ENCODE measurements at places on chromosomes 6 and 20. TPM values are rescaled to one million over a fixed set of nuclear protein-coding genes. Genes with fewer than 3 reads are reported as not detected.

The LST1 gene
- total RNA-seq = not detected

The CENPW gene
- 1.6 TPM for total RNA-seq

The BIRC7 gene
- total RNA-seq = not detected

The FAM110A gene
- total RNA-seq = 3.2 TPM

The MBOAT1 gene
- 20.3 TPM for total RNA-seq

- no peak for DNase-seq
These were observed 290.9 kb upstream of the TSHZ2 start for GRCh38 chr20:52681288-52681687.

DNA sequence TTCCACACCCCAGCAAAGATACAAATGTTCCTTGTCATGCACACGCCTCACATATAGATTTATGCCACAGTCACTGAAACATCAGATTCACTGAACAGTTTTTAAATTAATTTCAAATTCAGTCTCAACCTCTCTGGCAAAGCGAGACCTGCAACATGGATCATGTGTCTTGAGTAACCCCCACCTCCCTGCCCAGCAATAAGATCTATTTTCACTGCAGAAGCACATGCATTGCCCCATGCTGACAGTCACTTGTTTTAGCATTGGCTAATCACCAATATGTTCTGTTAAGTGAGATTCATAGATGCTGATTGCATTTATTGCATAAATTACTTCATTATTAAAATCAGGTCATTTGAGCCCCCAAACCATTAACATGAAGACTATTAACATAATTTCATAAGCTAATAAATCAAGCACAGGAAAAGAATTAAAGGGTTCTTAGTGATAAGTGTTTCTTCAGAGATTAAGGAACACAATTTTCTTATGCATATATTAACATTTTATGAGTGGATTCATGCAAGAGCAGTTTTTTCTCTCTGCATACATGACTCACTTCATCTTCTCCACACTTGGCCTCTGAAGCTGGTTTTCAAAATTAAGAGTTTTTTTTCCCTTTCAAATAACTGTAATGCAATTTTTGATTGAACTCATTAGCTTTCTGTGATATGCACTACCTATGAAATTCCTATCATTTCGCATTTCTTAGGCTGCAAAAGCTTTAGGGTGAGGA lies 173.2 kb upstream of the SOX4 start:
- peak; percentile 15 for DNase-seq

DNA sequence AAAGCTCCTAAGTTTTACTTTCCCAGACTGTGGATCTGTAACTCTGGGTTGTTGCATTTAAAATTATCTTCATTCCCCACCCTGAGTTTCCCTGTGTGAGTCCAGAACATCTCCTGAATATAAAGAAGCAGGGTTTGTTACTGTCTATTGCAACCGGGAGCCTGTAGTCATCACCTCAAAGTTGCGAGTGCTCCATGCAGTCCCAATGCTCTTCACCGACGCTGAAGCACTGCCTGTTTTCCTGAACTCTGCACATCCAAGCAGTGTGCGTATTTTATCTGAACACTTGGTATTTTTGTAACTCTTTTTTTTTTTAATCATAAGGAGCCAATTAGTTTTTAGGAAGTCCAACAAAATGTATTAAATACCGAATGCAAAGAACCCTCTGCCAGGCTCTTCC lies 907 bp upstream of the HLA-B start:
- no peak for DNase-seq

DNA sequence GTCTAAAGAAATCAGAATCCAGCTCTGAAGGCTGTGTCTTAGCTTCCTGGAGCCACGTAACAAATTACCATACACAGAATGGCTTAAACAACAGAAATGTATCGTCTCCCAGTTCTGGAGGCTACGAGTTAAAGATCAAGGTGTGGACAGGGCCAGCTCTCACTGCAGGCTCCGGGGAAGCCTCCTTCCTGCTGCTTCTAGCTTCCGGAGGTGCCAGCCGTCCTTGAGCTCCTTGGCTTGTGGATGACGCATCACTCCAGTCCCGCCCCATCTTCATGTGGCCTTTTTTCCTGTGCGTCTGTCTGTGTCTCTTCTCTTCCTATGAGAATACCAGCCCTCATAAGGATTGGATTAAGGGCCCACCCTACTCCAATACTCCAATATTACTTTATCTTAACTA lies 319.1 kb upstream of the QKI start:
- no peak for DNase-seq

DNA sequence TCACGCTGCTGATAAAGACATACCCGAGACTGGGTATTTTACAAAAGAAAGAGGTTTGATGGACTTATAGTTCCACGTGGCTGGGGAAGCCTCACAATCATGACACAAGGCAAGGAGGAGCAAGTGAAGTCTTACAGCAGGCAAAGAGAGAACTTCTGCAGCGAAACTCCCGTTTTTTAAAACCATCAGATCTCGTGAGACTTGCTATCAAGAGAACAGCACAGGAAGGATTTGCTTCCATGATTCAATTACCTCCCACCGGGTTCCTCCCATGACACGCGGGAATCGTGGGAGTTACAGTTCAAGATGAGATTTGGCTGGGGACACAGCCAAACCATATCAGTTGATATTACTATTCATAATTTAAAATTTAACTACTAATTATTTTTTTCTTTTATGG lies 157.3 kb upstream of the ATXN1 start:
- DNase-seq = no peak

GRCh38 chr6:139582956-139583355 lies 208.5 kb upstream of the CITED2 start:
- no peak for DNase-seq

DNA sequence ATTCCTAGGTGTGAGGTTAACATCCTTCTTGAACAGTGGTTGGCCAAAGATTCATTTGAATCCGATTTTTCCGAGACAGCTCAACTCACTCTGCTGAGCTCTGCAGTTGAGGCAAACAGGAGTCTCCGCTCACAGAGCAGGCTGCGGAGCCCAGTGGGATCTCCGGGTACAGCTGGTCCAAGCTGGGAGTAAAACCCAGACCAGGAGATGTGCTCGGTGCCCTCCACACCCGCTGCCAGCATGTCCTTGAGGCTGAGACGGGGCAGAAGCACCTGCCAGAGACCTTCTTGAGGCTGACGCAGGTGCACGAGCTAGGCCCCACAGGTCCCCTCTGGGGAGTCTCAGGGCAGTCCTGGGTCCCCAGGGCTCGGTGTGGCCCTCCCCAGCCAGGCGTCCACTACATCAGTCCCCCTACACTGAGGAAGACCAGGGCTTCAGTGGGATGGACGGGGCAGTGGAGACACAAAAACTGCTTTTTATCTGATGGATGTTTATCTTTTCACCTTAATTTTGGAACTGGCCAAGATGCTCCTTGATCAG lies 119.0 kb downstream of the AGPAT4 start:
- no peak for DNase-seq

All from renal cortical epithelial cell (primary cell).